ENCODE measurements at places on chromosomes 16 and 17.
A peak's percentile ranks its signal among the peaks of the same experiment; 100 is the strongest.

DNA sequence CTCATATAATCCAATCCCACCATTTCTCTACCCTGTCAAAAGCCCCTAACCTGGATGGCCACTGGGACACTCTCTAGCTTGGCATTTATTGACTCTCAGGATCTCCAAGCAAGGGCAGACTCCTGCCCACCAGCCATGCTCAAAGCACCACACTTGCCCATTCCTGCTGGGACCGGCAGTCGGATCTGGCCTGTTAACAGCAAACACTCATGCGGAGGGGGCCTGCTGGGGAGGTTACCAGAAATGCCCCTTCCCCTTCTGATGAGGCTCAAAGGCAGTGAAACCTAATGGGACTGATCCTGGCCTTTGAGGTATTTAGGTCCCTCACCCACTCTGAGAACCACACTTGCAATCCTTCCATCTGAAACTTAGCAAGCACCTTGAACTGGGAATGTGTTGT lies 6.5 kb upstream of the CCL1 start:
- no peak for DNase-seq

DNA sequence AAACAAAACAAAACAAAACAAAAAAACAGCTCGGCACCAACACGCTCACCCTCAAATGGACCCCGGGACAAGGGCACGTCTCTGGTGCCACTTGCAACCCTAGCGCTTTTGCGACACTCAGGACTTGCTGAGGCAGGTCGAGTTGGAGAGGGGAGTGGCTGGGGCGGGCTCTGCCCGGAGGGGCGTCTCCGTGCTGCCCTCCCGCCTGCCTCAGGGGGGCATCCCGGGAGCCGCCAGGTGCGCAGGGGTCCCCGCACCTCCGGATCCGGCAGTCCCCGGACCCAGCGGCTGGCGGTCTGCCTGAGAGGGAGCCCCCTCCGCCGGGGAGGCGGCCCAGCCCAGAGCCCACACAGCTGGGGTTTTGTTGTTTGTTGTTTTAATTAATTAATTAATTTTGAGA lies at the start of gene SLC52A1:
SLC52A1 (minus strand) TSS at position 112 of the 400 bp plus-strand sequence. CDS start 820 bp downstream, outside the sequence.
- no peak for DNase-seq

GRCh38 chr17:42920922-42921321 lies 20.3 kb downstream of the G6PC1 start:
- no peak for DNase-seq

GRCh38 chr17:78314683-78315354 lies 45.1 kb downstream of the SOCS3 start:
- DNase-seq: no peak

- no peak for DNase-seq
These were observed 121.7 kb downstream of the HIC1 start for GRCh38 chr17:2176499-2177169.

GRCh38 chr16:12215277-12216105 lies 239.0 kb downstream of the SNX29 start:
- no peak for DNase-seq

- peak; percentile 94 for DNase-seq
These were observed 9.1 kb upstream of the CRISPLD2 start for GRCh38 chr16:84810518-84811273.

- peak; percentile 38 for DNase-seq
These were observed 4.4 kb upstream of the HOXB5 start for GRCh38 chr17:48597778-48598631.
